Prostate gland (tissue), 2 donors: ENCODE measurements at places on chromosomes 13 and 19. TPM values are rescaled to one million over a fixed set of nuclear protein-coding genes. Genes with fewer than 3 reads are reported as not detected.

ABHD8 gene
- 21.6 TPM for total RNA-seq

- peak; percentile 69 for DNase-seq
These were observed 57.3 kb downstream of the CEBPG start for GRCh38 chr19:33430674-33431277.

SLC35E1 gene
- total RNA-seq = 69.1 TPM

VMAC gene
- total RNA-seq = 29.0 TPM

GRCh38 chr19:16862826-16863415, 25.9 kb upstream of the F2RL3 start:
- no peak for DNase-seq

- DNase-seq = no peak
These were observed 4.9 kb downstream of the ZSCAN1 start for GRCh38 chr19:58038688-58039204.

GRCh38 chr19:3403489-3404323, 37.3 kb downstream of the NFIC start:
- DNase-seq = peak; percentile 88

PSG11 gene
- total RNA-seq = not detected

GRCh38 chr13:25242956-25243355, 44.3 kb downstream of the MTMR6 start:
- no peak for DNase-seq

- no peak for DNase-seq
These were observed 17.7 kb downstream of the TMEM161A start for GRCh38 chr19:19120308-19121231.

RETN gene
- total RNA-seq = not detected

DNA sequence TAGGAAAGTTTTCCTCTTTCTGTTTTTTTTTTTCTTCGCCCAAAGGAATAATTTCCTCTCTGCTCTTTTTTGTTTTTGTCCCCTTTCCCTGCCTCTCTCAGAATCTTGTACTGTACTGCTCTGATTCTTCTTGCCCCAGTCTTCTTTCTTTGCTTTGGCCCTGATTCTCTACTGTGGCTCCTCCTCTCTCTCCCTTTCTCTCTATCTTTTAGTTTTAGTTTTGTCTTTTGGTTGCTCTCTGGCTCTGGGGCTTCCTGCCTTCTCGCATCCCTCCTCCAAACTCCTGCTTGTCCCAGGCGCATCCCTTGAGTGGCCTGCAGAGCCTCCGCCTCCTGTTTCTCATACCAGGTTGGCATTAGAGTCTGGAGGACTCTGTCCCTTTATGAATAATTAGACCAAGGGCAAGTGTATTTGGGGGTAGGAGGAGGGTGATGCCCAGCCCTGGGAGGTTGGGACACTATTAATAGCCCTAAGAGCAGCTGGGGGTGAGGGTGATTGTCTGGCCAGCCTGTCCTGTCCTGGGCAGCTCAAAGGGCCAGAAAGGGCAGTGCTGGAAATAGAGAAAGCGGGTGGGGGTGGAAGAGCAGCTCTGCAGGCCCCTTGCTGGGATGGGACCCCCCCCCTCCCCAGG, 39.1 kb downstream of the LYL1 start:
- DNase-seq = no peak

CD79A gene
- total RNA-seq = 0.59 TPM

CYP4F3 gene
- total RNA-seq = 0.28 TPM

ALG11 gene
- 34.1 TPM for total RNA-seq

DNA sequence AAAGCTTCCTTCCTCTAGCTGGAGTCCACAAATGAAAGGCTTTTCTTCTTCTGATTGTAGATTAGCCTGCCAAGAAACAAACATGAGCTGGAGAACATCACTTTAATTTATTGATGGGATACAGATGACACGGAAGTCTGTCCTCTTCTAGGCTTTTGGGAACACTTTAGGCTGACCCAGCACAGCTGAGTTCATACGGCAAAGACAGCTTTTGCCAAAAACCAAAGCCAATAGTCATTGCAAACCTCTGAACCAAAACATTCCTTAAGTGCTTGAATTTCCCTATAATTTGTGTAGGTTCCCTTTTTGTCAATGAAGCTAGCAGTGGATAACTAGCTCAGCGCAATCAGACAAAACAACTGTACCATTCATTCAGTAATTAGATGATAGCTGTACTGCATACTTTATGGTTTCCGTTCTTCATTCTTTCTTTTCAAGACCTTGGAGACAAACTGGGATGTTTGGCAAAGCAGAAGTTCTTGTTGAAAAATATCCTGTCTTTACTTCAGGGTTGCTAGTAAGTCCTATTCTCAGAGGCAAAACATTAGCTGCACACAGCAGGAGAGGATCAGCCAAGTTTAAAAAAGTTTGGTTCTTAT, 95.7 kb upstream of the SPRY2 start:
- no peak for DNase-seq

GRCh38 chr19:41546386-41546789, 29.6 kb upstream of the CEACAM21 start:
- no peak for DNase-seq

DNA sequence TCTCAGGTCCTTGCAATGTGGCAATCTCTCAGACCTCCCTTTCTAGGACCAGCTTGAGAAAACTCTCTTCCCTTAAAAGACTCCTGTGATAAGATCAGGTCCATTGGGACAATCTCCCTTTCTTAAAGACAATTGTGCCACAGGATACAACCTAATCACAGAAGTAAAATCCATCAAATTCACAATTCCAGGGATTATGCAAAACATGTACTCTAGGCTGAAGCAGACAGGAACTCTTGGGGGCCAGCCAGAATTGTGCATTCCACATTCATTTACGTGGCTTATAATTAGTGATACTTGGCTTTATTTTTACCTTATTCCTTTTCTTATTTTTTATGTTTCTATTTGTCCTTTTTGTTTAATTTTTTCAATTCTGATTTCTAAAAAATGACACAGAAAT, 257.9 kb downstream of the KLF12 start:
- no peak for DNase-seq

DNA sequence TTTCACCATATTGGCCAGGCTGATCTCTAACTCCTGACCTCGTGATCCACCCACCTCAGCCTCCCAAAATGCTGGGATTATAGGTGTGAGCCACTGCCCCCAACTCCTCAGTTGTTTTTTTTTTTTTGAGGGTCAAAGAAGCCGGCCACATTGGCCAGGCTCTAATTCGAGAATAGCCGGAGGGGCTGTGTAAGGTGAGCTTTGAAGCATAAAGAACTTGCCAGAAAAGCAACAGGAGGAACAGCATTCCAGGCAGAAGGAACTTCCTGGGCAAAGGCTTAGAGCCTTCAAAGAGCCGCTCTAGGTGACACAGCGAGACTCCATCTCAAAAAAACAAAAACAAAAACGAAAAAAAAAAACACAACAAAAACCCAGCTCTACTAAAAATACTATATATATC, 1.2 kb upstream of the BABAM1 start:
- no peak for DNase-seq

RNF225 gene
- total RNA-seq = 0.62 TPM

- DNase-seq = no peak
These were observed 612 bp upstream of the ZNF154 start for GRCh38 chr19:57709616-57710015.

ZNF793 gene
- 13.3 TPM for total RNA-seq

ATCAY gene
- 8.3 TPM for total RNA-seq

DNA sequence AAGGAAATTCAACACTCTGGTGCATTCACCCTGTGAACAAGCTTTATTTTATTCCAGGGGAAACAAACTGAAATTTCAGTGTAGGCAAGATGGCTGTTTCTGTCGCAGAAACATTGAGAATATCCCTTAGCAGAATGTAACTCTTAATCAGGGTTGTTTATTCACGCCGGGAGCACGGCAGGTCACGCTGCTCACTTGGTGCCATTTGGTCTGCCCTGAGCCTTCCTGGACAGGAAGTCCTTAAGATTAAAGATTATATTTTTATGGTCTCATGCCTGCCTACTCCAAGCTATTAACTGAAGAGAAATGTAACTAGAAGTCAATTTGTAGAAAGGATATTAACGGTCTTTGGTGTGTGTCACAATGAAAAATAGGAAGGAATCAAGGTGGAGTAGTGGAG, 185.3 kb upstream of the ARGLU1 start:
- no peak for DNase-seq

DAND5 gene
- 1.8 TPM for total RNA-seq

CD33 gene
- 2.5 TPM for total RNA-seq
